ENCODE measurements at places on chromosomes 11 and 22.

DNA sequence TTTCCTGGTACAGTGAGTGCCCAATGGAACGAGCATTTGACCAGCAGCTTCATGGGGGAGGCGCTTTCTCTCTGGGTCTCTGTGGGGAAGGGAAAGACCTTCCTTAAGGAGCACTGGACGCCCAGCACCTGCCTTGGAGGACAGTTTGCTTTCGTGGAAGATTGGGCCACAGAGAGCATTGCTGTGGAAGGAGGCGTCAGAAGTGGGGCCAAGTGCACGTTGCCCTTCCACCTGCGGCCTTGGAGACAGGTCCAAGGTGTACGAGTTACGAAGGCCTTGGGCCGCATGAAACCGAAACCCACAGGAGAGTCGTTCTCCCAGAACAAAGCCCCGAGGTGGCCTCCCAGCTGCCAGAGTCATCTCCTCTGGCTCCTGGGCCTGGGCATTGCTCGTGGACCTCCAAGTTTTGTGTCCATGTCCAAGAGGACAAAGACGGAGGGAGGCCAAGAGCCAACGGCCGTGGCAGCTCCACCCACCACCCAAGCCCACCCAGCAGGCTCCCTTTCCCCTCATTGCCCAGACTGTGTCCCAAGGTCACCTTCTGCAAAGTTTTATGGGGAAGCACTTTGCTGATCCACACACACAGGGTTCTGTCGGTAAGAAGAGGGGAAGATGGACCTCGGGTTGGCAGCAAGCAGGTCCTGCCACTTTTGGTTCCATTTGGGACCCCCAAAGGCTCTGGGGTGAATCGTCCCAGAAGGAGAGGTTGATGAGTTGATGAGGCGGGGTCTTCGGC, 5.8 kb upstream of the NLRP6 start:
- no peak for DNase-seq
- no peak overlapping the region for H3K27ac ChIP-seq
- H3K4me3 ChIP-seq = no peak overlapping the region
- peaks cover 23% of the 10 kb centered on the region for H3K4me1 ChIP-seq
- H3K36me3 ChIP-seq = peaks cover 17% of the 10 kb centered on the region
- H3K27me3 ChIP-seq = peaks cover 2% of the 10 kb centered on the region

DNA sequence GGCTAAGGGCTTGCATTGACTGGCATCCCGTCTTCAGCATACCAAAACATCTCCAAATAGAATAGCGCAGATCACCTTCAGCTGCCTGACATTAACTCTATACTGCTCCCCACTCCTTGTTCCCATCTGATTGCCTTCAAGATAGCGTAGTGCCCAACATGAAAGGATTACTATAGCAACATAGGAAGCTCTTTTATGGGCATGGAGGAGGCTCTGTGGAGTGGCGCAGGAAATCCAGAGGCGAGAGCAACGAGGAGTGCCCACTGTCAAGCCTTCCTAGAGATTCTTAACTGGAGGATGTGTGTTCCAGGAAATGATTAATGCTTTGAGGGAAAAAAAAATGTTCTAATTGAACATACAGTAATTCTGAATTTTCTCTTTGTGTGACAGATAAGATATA, 213.3 kb downstream of the CADM1 start:
- no peak for DNase-seq
- H3K4me1 ChIP-seq = no peaks in the 10 kb centered on the region
- H3K4me3 ChIP-seq = no peak overlapping the region
- no peaks in the 10 kb centered on the region for H3K36me3 ChIP-seq
- H3K27me3 ChIP-seq = no peaks in the 10 kb centered on the region

DNA sequence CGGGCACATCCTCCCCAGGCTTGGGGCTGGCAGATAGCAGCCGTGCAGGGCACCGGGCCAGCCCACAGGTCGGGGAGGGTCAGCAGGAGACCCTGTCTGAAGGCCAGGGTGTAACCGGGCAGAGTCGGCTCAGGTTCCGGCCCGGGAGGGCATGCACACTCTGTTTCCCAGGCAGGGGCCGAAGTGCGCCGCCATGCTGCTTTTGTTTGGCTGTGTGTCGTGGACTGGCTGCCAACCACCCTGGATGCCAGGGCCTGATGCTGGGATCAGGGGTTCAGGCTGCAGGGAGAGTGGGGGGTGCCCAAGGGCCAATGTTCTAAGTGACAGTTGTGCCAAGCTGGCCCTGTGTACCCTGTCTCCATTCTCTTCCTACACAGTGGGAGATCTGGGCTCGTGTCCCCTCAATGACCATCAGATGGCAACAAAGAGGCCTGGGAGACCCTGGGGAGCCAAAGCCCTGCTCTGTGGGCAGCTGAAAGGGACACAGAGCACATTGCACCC, 120.9 kb upstream of the B3GAT1 start:
- H3K4me3 ChIP-seq = no peak overlapping the region
- H3K27me3 ChIP-seq = peaks cover 19% of the 10 kb centered on the region
- H3K36me3 ChIP-seq = no peaks in the 10 kb centered on the region
- DNase-seq = no peak

DNA sequence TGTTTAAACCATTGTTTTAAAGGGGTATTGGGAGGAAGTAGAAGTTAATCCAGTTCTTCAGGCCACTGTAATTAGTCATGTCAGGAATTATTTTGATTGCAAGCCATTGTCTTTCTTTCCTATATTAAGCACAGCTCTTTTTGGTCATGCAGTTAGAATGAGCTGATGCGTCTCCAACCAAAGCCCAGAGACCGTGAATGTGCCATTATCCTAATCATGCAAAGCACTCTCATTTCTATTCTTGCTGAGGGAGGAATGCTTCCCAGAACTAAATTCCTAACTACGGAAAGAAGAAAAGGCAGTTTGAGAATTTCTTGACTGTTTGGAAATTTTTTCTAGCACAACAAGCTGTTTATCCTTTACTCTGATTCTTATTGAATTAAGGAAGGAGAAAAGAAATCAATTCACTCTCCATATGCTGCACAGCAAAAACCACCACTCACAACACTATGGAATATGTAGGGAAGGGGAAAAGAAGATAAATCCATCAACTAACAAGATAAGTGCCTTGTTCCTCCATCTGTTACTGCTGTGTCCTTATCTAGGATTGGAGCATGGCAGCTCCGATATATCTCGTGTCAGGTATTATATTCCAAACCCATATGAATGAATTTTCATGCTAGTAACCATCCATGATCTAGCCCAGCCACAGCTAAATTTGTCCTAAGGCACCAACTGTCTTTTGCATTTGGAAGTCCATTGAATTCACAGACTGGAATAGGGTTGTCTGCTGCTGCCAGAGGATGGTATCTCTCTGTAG, 70.8 kb downstream of the NTM start:
- no peak for DNase-seq
- no peaks in the 10 kb centered on the region for H3K36me3 ChIP-seq
- no peak overlapping the region for H3K27ac ChIP-seq
- H3K27me3 ChIP-seq = no peaks in the 10 kb centered on the region
- no peak overlapping the region for H3K4me3 ChIP-seq
